ENCODE measurements at places on chromosomes 12 and 14. TPM values are rescaled to one million over a fixed set of nuclear protein-coding genes. Genes with fewer than 3 reads are reported as not detected.
A peak's percentile ranks its signal among the peaks of the same experiment; 100 is the strongest.

GRCh38 chr12:79975143-79975542 lies 40.2 kb upstream of the PPP1R12A start:
- DNase-seq = no peak
- H3K4me1 ChIP-seq = no peaks in the 10 kb centered on the region

- no peak overlapping the region for H3K27ac ChIP-seq
- no peak overlapping the region for H3K4me3 ChIP-seq
Measured at GRCh38 chr14:35050652-35051051, 4.6 kb downstream of the FAM177A1 start.

GRCh38 chr14:92768795-92769194 lies 20.4 kb upstream of the LGMN start:
- no peaks in the 10 kb centered on the region for H3K36me3 ChIP-seq
- no peak for DNase-seq
- peak overlapping the region; percentile 80 for H3K27ac ChIP-seq
- H3K4me1 ChIP-seq = peaks cover 24% of the 10 kb centered on the region
- no peak overlapping the region for H3K4me3 ChIP-seq
- no peaks in the 10 kb centered on the region for H3K27me3 ChIP-seq

LRRC10 gene
- not detected for total RNA-seq

CCND2 gene
- 110 TPM for total RNA-seq

GRCh38 chr12:103964805-103965204 lies 867 bp upstream of the TDG start:
- peaks cover 53% of the 10 kb centered on the region for H3K4me1 ChIP-seq
- peak overlapping the region; percentile 96 for H3K27ac ChIP-seq
- peak overlapping the region; percentile 77 for H3K4me3 ChIP-seq
- no peak for DNase-seq
- H3K27me3 ChIP-seq = no peaks in the 10 kb centered on the region

- peaks cover 66% of the 10 kb centered on the region for H3K36me3 ChIP-seq
- no peak overlapping the region for H3K4me3 ChIP-seq
- peak; percentile 82 for DNase-seq
- no peak overlapping the region for H3K27ac ChIP-seq
- peaks cover 11% of the 10 kb centered on the region for H3K4me1 ChIP-seq
- H3K27me3 ChIP-seq = no peaks in the 10 kb centered on the region
Measured at GRCh38 chr12:56593909-56594621, 36.1 kb downstream of the BAZ2A start.

- H3K4me1 ChIP-seq = no peaks in the 10 kb centered on the region
- H3K4me3 ChIP-seq = no peak overlapping the region
- H3K27ac ChIP-seq = no peak overlapping the region
- DNase-seq = no peak
- no peaks in the 10 kb centered on the region for H3K27me3 ChIP-seq
Measured at GRCh38 chr14:97336179-97336578, 539.0 kb downstream of the VRK1 start.

GRCh38 chr12:118145113-118145797 lies 9.3 kb downstream of the PEBP1 start:
- no peak overlapping the region for H3K27ac ChIP-seq
- DNase-seq = no peak
- peaks cover 59% of the 10 kb centered on the region for H3K36me3 ChIP-seq
- H3K4me1 ChIP-seq = no peaks in the 10 kb centered on the region
- no peaks in the 10 kb centered on the region for H3K27me3 ChIP-seq

ZFYVE1 gene
- total RNA-seq = 18.6 TPM

TRPV4 gene
- 3.9 TPM for total RNA-seq

Measured in spleen (tissue), 13 donors.